ENCODE measurements at places on chromosomes 16 and 17.

- no peak for DNase-seq
These were observed 2.1 kb downstream of the SLC16A6 start for GRCh38 chr17:68288804-68289203.

- no peak for DNase-seq
These were observed 766 bp upstream of the B3GNT9 start for GRCh38 chr16:67151431-67152097.

DNA sequence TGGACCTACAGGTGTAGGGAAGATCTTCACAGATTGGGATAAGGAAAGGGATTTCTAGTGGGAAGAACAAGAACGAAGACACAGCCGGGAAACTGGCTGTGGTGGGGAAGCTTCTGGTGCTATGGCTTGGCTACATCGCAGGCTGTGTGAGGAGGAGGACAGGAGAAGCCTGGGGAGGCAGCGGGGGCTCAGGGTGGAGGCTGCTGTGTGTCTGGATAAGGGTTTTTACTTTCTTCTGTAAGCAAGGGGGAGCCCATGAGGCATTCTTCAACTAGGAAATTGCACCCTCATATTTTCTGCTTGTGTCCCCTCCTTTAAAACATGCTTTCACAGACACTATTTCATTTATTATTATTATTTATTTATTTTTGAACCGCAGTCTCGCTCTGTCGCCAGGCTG, 2.9 kb upstream of the RHBDF2 start:
- no peak for DNase-seq

GRCh38 chr17:14372461-14372860, 71.6 kb downstream of the HS3ST3B1 start:
- no peak for DNase-seq

- DNase-seq: no peak
These were observed 9.6 kb upstream of the RBFOX3 start for GRCh38 chr17:79620207-79621038.

GRCh38 chr17:35119370-35120165, at the start of gene RAD51D:
TSS of gene RAD51D (minus strand) at chr17:35119860. CDS start at chr17:35119613, 247 bp downstream.
- peak; percentile 71 for DNase-seq

- no peak for DNase-seq
These were observed 6.8 kb downstream of the MAPK8IP3 start for GRCh38 chr16:1712791-1713261.

DNA sequence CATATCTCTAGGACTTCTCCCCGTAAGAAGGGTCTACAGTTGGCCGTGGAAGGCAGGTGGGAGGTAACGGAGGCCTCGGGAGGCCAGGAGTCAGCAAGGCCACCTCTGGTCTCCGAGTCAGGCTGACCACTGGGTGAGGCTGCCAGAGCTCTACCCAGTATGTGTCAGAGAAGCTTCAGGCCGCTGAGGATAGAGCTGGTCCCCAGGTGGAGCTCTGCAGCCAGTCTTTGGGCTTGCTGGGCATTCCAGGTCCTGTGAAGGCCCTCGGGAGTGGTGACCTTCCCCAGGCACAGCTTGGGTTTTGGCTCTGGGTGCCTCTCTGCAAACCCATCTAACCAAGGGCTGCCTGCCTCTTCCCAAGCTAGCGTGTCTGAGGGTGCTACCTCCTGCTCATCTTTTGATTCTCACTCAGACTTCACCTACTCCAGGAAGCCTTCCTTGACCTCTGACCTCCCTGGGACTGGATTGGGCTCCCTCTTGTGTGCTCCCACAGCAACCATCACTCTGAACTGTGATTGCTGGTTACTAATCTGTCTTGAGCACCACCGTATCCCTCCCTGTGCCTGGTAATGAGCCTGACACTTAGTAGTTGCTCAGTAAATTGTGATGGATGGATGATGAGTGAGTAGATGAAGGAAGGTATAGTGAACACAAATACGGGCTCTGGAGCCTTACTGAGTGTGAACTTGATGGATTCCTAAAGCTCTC, 22.3 kb downstream of the RHBDL3 start:
- no peak for DNase-seq
